ENCODE measurements at places on chromosomes 16 and 17.

DNA sequence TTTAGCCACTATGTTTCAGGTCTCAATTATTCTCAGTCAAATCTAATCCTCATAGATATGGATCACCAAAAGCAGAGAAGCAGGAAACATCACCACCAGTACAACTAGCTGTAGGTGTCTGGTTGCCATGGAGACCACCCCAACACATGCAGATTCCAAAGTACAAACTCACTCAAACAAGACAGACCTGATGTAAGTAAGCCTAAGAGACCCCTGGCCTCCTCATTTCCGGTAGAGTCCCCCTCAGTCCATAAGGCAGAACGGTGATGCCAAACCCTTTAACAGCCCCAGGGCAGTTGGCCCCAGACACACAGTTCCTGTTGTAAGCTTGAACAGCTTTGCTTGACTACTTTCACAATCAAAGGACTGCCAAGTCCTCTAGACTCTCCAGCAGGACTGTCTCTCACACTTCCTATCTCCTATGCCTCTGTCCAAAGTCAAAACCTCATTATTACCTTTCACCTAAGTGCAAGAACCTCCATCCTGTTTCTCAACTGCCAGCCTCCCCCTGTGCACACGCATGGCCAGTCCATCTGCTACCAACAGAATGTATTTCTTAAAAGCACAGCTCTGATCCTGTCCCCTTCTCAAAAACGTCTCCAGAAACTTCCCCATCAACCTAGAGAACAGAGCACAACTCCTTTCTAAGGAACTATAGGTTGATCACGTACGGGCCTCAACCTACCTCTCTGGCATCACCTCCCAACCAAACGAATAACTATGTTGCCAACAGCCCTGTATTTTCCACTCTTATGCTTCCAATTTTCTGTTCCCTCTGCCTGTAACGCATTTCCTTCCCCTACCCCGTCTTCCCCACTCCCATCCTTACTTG, 23.9 kb downstream of the SLC39A11 start:
- peak; percentile 35 for DNase-seq

DNA sequence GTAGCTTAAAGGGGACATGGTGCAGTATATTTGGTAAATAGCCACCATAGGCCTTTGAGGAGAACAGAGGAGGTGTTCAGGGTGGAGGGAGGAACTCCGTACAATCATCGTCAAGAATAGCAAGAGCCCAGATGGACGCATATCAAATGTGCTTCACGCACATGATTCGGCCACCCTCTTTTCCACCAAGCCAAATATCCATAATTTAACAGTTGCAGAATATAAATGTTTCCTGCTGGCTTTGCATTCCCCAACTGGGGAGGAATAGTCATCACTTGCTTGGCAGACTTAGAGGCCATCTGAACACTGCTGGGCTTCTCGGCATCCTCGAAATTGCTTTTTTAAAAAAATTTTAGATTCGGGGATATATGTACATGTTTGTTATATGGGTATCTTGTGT, 111.9 kb upstream of the ERCC4 start:
- DNase-seq: no peak

- no peak for DNase-seq
Measured at GRCh38 chr17:39090908-39091665, 60.4 kb downstream of the PLXDC1 start.

DNA sequence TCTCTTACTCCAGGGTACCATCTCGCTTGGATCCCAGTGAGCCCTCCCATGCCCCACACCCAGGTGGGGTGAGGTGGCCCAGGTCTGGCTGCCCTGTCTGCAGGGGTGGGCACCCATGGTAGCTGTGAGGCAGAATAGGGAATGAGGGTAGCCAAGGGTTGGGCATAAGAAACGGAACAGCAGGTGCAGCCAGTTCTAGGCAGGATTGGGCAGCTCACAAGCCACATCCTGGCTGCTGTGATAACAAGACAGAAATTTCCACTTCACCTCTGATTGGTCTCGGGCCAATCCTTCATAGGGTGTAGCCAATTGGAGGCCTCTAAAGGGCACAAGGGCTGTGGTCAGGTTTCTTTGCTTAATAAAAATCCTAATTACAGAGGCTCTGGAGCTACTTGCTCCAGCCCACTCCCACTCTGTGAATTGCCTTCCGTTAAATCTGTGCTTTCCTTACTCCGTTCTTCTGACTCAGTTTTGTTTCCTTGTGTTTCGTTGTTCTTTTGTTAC, 1.5 kb upstream of the ARHGDIG start:
- DNase-seq: no peak

GRCh38 chr17:15432807-15433611, 34.4 kb downstream of the CDRT4 start:
- DNase-seq: peak; percentile 63

- DNase-seq: no peak
Measured at GRCh38 chr17:74527081-74527480, 4.2 kb downstream of the CD300LB start.

- no peak for DNase-seq
Measured at GRCh38 chr17:33463887-33464286, 170.8 kb upstream of the ASIC2 start.

DNA sequence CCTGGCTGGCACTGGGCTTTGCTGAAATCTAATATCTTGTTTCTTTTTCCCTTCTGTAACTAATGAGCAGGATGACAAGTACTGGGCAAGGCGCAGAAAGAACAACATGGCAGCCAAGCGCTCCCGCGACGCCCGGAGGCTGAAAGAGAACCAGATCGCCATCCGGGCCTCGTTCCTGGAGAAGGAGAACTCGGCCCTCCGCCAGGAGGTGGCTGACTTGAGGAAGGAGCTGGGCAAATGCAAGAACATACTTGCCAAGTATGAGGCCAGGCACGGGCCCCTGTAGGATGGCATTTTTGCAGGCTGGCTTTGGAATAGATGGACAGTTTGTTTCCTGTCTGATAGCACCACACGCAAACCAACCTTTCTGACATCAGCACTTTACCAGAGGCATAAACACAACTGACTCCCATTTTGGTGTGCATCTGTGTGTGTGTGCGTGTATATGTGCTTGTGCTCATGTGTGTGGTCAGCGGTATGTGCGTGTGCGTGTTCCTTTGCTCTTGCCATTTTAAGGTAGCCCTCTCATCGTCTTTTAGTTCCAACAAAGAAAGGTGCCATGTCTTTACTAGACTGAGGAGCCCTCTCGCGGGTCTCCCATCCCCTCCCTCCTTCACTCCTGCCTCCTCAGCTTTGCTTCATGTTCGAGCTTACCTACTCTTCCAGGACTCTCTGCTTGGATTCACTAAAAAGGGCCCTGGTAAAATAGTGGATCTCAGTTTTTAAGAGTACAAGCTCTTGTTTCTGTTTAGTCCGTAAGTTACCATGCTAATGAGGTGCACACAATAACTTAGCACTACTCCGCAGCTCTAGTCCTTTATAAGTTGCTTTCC, 56.0 kb downstream of the HLF start:
- no peak for DNase-seq

- peak; percentile 73 for DNase-seq
Measured at GRCh38 chr16:48556913-48557351, 53.0 kb downstream of the N4BP1 start.

GRCh38 chr17:75843577-75844529, at the start of gene UNC13D:
TSS of gene UNC13D (minus strand) at chr17:75844404. CDS start at chr17:75844337, 67 bp downstream.
- no peak for DNase-seq

DNA sequence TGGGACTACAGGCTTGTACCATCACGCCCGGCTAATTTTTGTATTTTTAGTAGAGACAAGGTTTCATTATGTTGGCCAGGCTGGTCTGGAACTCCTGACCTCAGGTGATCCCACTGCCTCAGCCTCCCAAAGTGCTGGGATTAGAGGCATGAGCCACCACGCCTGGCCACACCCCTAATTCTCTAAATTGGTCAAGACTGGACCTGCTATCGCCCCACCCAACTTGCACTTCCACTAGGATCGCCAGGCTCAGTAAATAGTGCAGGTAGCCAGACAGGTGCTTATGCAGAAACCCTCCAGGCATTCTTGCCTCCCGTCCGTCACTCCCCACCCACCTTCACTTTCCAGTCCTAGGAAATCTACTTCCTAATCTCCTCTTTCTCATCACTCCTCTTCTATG, 481.4 kb upstream of the EEF2KMT start:
- no peak for DNase-seq

DNA sequence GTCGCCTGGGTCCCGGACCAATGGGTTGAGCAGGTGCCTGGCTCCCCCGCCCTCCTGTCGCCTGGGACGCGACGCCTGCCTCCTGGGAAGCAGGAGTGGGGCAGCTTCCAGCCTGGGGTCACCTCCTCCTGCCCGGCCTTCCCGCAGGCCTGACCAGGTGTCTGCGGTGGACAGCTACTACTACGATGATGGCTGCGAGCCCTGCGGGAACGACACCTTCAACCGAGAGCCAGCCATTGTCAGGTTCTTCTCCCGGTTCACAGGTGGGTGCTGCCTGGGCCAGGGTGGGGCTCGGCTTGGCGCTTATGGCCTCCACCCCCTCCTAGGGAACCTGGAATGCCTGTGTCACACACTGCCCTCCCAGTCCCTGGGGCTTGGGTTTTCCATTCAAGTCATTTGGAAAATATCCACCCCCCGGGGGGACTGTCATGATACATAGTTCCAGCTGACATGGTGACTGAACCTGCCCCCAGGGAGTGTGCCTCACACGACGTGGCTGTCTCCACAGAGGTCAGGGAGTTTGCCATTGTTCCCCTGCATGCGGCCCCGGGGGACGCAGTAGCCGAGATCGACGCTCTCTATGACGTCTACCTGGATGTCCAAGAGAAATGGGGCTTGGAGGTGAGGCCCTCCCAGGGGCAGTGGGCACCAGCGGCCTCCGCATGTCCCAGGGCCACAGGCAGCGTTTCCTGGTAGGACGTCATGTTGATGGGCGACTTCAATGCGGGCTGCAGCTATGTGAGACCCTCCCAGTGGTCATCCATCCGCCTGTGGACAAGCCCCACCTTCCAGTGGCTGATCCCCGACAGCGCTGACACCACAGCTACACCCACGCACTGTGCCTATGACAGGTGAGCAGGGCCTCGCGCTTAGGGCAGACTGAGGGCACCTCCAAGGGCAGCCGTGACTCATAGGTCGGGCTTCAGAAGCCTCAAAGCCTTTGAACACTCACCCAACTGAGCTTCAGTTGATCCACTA, 2.3 kb downstream of the DNASE1 start:
- no peak for DNase-seq

Data from AG08395 (cell line).